ENCODE measurements at places on chromosomes 3 and 15.

DNA sequence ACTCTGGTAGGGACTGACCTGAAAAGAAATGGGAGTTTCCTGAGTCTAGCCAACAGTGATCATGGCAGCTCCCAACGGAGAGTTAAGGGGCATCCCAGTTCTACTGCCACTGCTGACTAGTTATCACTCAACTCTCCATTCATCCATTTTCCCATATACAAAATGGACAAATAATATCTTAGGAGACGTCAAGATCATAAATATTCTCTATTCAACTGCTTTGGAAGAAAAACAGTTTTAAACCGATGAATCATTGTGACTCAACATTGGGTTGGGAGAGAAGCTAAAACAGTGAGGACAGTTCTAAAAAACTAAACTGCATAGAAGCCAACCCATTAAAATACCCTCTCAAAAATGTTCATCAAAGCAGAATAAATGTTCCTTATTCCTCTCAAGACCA is 57.6 kb upstream of the CHRM5 start:
- DNase-seq, result no peak

- DNase-seq, result no peak
Observed at GRCh38 chr3:46712191-46713049, 5.2 kb downstream of the PRSS50 start.

DNA sequence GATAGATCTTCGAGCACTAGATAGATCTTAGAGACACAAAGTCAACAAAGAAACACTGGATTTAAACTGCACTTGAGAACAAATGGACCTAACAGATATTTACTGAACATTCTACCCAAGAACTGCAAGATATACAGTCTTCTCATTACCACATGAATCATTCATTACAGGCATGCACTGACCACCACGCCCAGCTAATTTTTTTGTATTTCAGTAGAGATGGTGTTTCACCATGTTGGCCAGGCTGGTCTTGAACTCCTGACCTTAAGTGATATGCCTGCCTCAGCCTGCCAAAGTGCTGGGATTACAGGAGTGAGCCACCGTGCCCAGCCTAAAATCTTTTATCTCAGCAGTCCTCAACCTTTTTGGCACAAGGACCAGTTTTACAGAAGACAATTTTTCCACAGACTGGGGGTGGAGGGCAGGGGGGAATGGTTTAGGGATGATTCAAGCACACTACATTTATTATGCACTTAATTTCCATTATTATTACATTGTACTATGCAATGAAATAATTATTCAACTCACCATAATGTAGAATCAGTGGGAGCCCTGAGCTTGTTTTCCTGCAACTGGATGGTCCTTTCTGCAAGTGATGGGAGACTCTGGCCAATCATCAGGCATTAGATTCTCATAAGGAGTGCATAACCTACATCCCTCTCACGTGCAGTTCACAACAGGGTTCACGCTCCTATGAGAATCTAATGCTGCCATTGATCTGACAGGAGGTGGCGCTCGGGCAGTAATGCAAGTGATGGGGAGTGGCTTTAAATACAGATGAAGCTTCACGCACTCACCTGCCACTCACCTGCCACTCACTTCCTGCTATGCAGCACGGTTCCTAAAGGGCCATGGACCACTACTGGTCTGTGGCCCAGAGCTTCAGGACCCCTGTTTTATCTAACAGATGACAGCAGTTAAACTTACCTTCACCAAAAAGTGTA is 21.7 kb downstream of the CSNK1G1 start:
- DNase-seq, result no peak

DNA sequence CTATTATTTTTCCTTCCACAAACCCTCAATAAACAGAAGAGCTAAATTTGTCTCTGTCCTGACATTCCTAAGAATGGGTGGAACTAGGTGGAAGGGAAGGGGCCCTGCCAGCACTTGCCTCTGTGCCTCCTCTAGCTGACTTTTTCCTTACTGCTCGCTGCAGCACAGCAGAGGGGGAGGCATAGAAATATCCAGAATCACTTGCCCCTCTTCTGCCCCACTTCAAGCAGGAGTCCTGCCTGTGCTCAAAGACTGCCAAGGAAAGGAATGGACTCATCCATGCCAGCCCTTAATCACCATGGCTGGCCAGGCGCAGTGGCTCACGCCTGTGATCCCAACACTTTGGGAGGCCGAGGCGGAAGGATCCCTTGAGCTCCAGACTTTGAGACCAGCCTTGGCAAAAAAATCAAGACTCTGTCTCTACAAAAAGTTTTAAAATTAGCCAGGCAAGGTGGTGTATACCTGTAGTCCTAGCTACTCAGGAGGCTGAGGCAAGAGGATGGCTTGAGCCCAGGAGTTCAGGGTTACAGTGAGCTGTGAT is 51.8 kb downstream of the ADCY5 start:
- no peak for DNase-seq

GRCh38 chr15:73403171-73403570 is 34.4 kb upstream of the HCN4 start:
- DNase-seq, result no peak

DNA sequence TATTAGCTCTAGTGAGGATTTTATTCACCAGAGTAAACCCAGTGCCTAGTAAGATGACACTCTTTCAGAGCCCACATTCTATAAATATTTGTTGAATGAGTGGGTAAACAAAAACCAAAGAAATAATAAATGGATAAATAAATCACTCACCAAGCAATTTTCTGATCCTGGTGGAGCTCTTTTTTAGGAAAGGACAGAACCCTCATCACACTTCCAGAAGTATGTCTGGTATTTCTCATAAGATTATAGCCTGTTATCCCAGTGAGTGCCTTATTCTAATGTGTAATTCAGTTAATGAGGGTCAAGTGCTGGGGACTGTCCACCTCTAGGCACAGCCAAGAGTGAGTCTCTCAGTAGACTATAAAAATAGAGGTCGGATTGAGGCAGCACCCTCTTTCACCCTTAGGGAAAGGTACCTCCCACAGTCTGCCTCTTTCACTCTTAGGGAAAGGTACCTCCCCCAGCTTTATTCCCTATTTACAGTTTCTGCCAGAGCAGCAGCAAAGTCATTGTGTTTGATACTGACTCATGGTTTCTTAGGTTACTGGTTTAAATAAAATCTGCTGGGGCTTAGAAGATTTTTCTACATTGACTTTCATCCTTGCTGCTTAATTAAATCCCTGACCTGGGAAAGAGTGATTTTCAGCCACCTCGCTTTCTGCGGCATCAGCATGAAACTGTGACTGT is 145.0 kb downstream of the STAC start:
- DNase-seq, result no peak

- DNase-seq, result no peak
Observed at GRCh38 chr3:126266291-126266840, 86.0 kb upstream of the ALDH1L1 start.

DNA sequence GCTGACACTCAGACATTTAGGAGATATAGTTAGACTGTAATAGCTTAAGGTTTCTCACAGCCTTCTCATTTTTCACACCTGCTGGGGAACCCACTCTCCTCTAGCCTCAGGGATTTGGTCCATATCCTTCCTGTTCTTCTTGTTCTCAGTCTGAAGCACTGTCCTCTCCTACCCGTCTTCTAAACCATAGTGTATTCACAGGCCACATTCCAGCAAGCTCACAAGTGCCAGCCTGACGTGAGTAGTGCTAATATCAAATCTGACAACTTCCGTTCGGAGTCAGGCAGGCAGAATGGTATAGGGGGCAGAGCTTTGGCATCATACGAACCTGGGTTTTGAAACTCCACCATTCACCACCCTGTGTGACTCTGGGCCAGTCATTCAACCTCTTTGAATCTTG is 6.9 kb upstream of the CA12 start:
- no peak for DNase-seq

DNA sequence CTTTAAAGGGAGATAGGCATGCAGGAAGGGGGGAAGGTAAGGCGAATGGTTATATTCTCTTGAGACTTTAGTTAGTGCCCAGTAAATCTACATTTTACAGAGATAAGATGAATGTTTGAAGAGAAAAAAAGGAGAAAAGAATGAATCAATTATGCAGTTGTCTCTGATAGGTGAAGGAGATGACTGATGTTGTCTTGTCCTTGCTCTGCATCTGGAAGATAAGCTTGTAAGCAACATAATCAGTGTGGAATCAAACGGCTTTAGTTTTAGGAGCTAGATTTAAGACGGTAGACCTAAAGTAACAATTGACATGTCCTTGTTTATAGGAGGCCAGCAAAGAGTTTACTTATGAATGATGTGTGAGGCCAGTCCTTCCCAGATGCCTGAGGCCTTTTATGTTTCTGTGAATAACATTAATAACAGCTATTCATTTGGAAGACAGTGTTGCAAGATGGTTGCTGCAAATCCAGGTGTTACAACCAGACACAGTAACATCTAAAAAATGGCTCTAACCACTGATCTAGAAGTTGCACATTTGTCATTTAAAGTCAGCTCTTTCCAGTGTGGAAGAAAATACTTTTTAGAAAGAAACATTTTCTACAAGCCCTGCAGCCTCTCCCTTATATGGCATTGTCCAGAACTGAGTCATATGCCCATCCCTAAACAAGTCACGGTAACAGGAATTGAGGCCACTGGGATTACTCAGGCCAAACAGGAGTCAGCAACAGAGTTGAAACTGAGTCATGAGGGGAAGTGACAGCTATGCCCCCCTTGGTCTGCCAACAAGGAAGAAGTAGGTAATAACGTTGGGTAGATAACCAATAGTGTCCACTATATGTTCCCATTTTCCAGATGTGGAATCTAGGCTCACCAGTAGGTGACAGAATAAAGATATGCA is 77.5 kb upstream of the FBN1 start:
- DNase-seq, result no peak

- DNase-seq, result no peak
Observed at GRCh38 chr15:72785841-72786240, 2.3 kb upstream of the ADPGK start.

GRCh38 chr15:89448825-89449224 is 47.6 kb downstream of the RHCG start:
- no peak for DNase-seq

GRCh38 chr3:18334837-18335601 is 90.1 kb downstream of the SATB1 start:
- DNase-seq, result no peak

DNA sequence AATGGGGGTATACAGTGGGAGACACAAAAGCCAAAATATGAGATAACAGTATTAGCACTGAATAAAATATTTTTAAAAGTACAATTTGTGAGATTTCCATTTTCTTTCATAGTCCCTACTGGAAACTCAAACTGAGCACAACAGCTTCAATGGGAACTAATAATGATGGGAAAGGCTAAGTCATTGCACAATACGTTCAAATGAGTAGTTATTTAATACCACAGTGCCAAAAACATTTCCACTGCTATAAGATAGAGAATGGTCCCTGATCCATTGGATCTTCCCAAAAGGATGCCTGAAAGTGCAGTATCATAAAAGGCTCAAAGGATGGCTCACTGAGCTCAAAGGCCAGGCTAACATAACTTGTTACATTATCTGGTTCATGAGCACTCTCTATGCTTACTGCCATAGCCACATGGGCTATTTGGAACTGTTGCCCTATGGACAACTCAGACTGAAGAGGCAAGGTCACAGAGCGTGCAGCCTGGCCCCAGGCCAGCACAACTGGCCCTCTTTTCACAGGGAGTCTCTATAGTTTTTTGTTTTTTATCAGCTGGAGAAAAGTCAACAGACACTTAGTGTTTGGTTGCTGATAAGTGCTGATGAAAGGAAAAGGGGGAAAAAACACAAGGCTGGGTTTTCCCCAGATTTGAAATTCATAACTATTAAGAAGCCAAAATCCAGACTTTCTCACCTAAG is 54.1 kb upstream of the PPIB start:
- no peak for DNase-seq

GRCh38 chr3:10213156-10213792 is 35.0 kb upstream of the TATDN2 start:
- no peak for DNase-seq

- DNase-seq, result no peak
Observed at GRCh38 chr15:65376767-65377104, 1.1 kb downstream of the IGDCC3 start.

GRCh38 chr15:42053010-42053409 is 32.2 kb upstream of the PLA2G4E start:
- no peak for DNase-seq

DNA sequence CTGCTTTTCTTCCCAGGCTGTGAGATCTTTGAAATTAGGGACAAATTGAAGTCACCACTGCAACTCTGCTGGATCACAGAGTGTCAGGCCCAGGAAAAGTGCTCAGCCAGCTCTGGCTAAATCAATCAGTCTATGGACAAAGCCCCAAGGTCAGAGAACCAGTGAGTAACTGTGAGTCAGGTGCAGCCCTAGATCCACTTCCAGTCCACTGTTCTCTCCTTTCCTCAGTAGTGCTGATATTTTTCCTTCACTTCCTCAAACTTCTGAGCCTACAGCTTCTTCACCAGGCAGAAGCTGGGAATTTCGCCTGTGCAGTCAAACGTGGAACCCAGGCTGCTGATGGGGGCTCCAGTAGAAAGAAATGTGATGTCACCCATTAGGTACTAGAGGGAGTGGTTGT is 75.1 kb upstream of the TRIM42 start:
- no peak for DNase-seq

DNA sequence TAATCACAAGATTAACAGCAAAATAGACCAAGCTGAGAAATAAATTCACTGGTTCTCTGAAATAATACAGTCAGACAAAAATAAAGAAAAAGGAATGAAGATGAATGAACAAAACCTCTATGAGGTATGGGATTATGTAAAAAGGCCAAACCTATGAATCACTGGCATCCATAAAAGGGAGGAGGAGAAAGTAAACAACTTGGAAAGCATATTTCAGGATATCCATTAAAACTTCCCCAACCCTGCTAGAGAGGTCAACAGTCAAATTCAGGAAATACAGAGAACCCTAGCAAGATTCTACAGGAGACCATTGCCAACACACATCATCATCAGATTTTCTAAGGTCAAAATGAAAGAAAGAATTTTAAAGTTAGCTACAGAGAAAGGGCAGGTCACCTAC is 649.7 kb upstream of the CBLB start:
- no peak for DNase-seq

DNA sequence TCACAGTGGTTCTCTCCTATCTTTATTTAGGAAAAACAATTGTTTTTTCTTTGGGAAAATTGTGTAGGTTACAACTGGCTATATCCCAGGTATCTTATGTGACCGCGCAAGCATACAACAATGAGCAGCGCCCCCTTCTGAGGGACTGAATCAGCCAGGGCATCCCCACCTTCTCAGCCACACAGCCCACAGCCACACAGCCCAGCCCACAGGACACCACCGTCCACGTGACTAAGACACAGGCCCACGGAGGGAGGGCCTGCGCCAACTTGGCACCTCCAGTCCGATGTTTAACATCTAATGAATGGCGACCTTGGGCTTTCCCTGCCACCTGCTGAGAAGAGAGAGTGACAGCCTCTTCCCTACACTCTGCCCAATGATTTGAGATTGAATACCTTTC is 68.1 kb downstream of the ATP10A start:
- no peak for DNase-seq

Data from activated CD4-positive, alpha-beta T cell treated with anti-CD3 and anti-CD28 coated beads, Interleukin-2, Interleukin-4, amounts not matched to agents 100 ng/mL and 50 ng/mL, durations not matched to agents 16 hours and 8 hours (primary cell).